Neural progenitor cell (in vitro differentiated cells): ENCODE measurements at places on chromosomes 4 and X.

- DNase-seq, result no peak
- no peak overlapping the region for H3K4me3 ChIP-seq
- no peak overlapping the region for H3K27ac ChIP-seq
- no peaks in the 10 kb centered on the region for H3K36me3 ChIP-seq
- no peaks in the 10 kb centered on the region for H3K27me3 ChIP-seq
- H3K4me1 ChIP-seq, result no peaks in the 10 kb centered on the region
Observed at GRCh38 chr4:727576-727975, 21.9 kb downstream of the PCGF3 start.

GRCh38 chrX:150062292-150063137 lies 124.2 kb upstream of the EOLA2 start:
- H3K27ac ChIP-seq, result no peak overlapping the region
- no peak for DNase-seq
- no peak overlapping the region for H3K4me3 ChIP-seq
- no peaks in the 10 kb centered on the region for H3K36me3 ChIP-seq
- H3K4me1 ChIP-seq, result no peaks in the 10 kb centered on the region
- no peaks in the 10 kb centered on the region for H3K27me3 ChIP-seq

DNA sequence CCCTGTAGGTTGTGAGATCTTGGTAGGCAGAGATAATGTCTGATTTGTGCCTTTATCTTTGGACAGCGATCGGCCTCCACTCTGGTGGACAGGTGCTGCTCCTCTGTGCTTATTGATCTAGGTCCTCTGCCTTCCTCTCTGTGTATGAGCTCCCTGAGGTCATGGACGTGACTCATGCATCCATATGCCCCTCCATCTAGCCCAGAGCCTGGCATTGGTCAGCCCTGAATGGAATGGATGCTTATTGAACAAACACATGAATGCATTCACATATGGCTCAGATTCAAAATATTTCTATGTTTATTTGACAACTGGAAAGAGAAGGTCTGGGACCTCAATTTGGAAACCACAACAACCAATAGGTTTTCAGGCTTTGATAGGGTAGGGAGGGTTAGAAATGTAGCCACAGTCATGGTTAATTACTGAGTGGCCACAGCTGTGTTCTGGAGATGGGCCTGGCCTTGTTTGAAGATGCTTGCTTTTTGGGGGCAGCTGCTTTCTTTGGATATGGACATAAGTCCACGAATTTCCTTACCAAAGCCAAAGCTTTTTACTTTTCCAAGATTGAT lies 76.2 kb downstream of the SEL1L3 start:
- no peaks in the 10 kb centered on the region for H3K27me3 ChIP-seq
- no peak overlapping the region for H3K27ac ChIP-seq
- no peak overlapping the region for H3K4me3 ChIP-seq

DNA sequence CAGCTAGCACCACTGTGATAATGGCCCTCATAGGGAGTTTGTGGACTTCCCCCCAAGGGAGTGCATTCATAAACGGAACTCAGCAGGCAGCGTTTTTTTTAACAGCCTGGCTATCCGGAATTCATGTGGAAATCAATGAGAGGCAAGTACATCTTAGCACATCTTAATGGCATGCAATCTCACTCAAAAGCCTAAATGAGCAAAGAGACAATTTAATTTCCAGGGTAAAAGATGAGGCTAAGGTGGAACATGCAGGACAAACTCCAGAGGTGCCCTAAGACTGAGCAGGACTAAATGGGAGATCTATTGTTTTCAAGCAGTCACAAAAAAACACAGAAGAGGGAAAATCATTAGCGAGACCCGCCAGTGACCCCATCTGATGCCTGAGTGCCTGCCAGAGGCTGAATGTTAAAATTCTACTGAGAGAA lies 243.5 kb upstream of the KCNIP4 start:
- H3K27ac ChIP-seq, result no peak overlapping the region
- DNase-seq, result no peak
- H3K4me3 ChIP-seq, result no peak overlapping the region

DNA sequence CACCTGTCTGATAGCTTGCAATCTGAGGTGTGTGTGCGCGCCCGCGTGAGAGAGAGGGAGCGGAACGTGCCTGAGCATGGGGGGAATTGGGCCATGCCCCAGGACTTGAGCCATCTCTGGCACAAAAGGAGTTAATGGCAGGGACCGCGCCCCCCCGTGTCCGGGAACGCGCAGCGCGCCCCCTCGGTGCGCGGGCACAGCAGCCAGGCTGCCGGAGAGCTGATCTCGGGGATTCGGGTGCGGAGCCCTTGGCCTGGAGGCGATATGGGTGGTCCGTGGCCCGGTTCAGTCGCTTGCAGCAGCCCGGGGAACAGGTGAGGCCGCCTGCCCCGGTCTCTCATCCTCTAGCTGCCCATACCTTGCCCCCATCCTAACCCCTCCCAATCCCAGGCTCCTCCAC lies at the start of gene NLGN3:
Gene NLGN3, plus strand, starts transcription at position 191 of the 400 bp plus-strand sequence. CDS start 2,909 bp downstream, outside the sequence.
- no peak within 1 kb of the TSS for H3K27ac ChIP-seq
- H3K36me3 ChIP-seq, result no peaks in the 10 kb centered on the region
- H3K4me3 ChIP-seq, result peak within 1 kb of the TSS; percentile 68
- DNase-seq, result peak; percentile 63
- H3K4me1 ChIP-seq, result no peaks in the 10 kb centered on the region

- no peak for DNase-seq
- H3K36me3 ChIP-seq, result no peaks in the 10 kb centered on the region
- H3K4me3 ChIP-seq, result no peak overlapping the region
- no peaks in the 10 kb centered on the region for H3K4me1 ChIP-seq
Observed at GRCh38 chr4:69489856-69490255, 5.8 kb downstream of the UGT2B4 start.

GRCh38 chr4:105632599-105632998 lies 75.9 kb downstream of the INTS12 start:
- no peaks in the 10 kb centered on the region for H3K27me3 ChIP-seq
- DNase-seq, result peak; percentile 10
- no peak overlapping the region for H3K27ac ChIP-seq
- H3K4me1 ChIP-seq, result peaks cover 8% of the 10 kb centered on the region
- H3K36me3 ChIP-seq, result no peaks in the 10 kb centered on the region

DNA sequence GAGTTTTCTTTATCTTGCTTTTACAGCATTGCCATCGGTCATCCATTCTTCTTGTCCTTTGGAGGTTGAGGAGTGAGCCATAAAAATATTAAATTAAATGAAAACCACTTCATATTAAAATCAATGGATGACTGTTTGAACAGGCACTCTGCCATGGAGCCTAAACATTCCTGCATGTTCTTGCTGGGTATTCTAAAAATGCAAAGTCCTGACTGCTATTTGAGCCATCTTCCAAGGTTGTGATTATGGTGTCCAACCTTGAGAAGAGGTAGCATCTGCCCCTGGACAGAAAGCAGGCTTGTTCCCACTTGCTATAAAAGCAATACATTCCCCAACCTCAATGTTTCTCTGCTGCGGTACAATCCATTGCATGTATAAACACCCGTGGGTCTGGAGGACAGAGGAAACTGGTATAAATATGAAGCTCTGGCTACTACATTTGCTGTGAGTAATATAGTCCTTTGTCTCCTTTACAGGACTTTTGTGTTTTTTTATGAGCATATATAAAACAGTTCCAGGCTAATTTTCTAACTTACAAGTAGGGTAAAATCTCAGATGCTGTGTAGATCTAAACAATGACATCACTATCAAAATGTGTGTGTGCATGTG lies 70.9 kb upstream of the FAT4 start:
- no peak overlapping the region for H3K4me3 ChIP-seq
- no peak for DNase-seq
- H3K36me3 ChIP-seq, result no peaks in the 10 kb centered on the region
- H3K27ac ChIP-seq, result no peak overlapping the region

- no peaks in the 10 kb centered on the region for H3K36me3 ChIP-seq
- H3K27ac ChIP-seq, result no peak overlapping the region
- no peak for DNase-seq
- H3K4me1 ChIP-seq, result no peaks in the 10 kb centered on the region
- H3K27me3 ChIP-seq, result no peaks in the 10 kb centered on the region
Observed at GRCh38 chrX:127649011-127649410, 403.2 kb downstream of the ACTRT1 start.

- no peak overlapping the region for H3K27ac ChIP-seq
- DNase-seq, result no peak
- H3K4me1 ChIP-seq, result no peaks in the 10 kb centered on the region
- no peaks in the 10 kb centered on the region for H3K36me3 ChIP-seq
- H3K27me3 ChIP-seq, result no peaks in the 10 kb centered on the region
Observed at GRCh38 chr4:40555176-40555900, 74.3 kb downstream of the RBM47 start.

DNA sequence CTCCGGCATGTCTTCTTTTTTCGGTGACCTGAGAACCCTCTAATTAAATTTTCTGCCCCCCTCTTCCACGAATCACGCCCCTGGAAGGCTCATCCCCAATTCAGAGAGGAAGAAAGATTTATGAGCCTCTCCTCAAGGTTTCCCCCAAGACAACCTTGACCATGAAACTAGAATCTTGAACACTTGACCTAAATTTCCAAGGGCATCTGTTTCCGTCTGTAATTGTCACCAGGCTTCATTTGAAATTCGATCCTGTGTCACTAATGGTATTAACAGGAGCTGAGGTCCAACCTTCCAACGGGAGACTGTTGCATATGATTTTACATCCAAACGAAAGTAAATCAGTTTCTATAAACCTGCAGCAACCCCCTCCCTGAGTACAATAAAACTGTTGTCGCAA lies 139.9 kb upstream of the ZIC3 start:
- H3K4me1 ChIP-seq, result peaks cover 26% of the 10 kb centered on the region
- H3K27ac ChIP-seq, result no peak overlapping the region
- H3K36me3 ChIP-seq, result no peaks in the 10 kb centered on the region
- peak; percentile 17 for DNase-seq

GRCh38 chr4:41396214-41396613 lies 139.5 kb downstream of the UCHL1 start:
- DNase-seq, result no peak
- H3K4me3 ChIP-seq, result no peak overlapping the region
- peaks cover 12% of the 10 kb centered on the region for H3K4me1 ChIP-seq
- no peaks in the 10 kb centered on the region for H3K36me3 ChIP-seq

DNA sequence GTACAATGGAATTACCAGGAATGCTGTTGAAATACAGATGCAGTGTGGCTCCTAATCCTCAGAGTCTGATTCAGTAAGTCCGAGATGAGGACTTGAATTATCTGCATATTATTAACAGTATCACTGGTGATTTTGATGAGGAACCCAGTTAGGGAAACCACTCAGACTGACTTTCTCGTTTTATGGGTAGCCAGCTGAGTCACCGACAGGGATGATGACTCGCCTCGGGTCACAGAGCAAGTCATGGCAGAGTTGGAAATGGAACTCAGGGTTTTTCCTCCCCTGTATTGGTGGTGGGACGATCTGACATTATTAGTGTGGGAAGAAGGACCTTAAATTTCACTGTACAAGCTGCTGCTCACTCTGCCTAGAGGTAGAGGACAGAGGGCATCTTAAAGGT lies 51.3 kb downstream of the RTL9 start:
- H3K27me3 ChIP-seq, result no peaks in the 10 kb centered on the region
- no peaks in the 10 kb centered on the region for H3K36me3 ChIP-seq
- H3K4me1 ChIP-seq, result no peaks in the 10 kb centered on the region
- H3K4me3 ChIP-seq, result no peak overlapping the region
- H3K27ac ChIP-seq, result no peak overlapping the region

DNA sequence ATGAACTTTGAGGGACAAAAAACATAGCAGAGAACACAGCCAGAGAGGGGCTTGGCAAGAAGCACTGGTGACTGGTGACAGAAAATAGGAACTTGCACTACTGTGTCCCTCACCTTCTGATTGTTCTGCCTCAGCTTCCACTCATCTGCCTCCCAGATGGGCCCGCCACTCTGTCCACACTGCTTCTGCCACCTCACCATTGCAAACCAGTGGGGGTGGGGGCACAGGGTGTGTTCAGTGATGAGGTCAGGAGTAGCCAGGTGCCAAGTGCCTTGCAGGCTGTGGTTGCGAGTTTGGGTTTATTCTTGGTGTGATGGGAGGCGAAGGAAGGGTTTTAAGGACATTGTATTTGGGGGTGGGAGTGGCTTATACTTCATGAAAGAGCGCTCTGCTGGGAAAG lies 9.1 kb upstream of the UBA1 start:
- H3K4me1 ChIP-seq, result no peaks in the 10 kb centered on the region
- DNase-seq, result no peak
- no peak overlapping the region for H3K27ac ChIP-seq
- no peak overlapping the region for H3K4me3 ChIP-seq
- H3K36me3 ChIP-seq, result no peaks in the 10 kb centered on the region
- H3K27me3 ChIP-seq, result no peaks in the 10 kb centered on the region

DNA sequence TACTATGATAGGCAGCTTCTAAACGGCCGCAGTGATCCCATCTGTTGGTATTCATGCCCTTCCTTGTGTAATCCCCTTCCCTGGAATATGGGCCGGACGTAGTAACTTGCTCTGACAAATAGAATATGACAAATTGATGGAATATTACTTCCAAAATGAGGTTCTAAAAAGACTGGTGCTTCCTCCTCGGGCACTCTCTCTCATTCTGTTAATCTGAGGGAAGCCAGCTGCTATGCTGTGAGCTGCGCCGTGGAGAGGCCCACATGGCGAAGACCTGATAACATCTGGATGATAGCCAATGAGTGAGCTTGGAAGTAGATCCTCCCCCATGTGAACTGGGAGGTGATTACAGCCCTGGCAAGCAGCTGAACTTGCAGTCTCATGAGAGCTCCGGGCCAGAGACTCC lies 27.2 kb upstream of the SLC25A4 start:
- no peaks in the 10 kb centered on the region for H3K36me3 ChIP-seq
- H3K4me3 ChIP-seq, result no peak overlapping the region
- no peaks in the 10 kb centered on the region for H3K4me1 ChIP-seq
- peak; percentile 56 for DNase-seq
- no peaks in the 10 kb centered on the region for H3K27me3 ChIP-seq

GRCh38 chrX:3326681-3327080 lies 19.8 kb downstream of the MXRA5 start:
- no peak overlapping the region for H3K27ac ChIP-seq
- H3K4me3 ChIP-seq, result no peak overlapping the region
- DNase-seq, result no peak
- H3K4me1 ChIP-seq, result no peaks in the 10 kb centered on the region
